Ureter (tissue), 1 donor: ENCODE measurements at places on chromosomes 4 and X. TPM values are rescaled to one million over a fixed set of nuclear protein-coding genes. Genes with fewer than 3 reads are reported as not detected.

The RAPGEF2 gene
- total RNA-seq = 56.4 TPM

The DIAPH2 gene
- total RNA-seq = 32.5 TPM

The SH2D1A gene
- total RNA-seq = not detected

The FDCSP gene
- not detected for total RNA-seq

The SERTM2 gene
- 5.6 TPM for total RNA-seq
